ENCODE measurements at places on chromosomes 4 and X.

DNA sequence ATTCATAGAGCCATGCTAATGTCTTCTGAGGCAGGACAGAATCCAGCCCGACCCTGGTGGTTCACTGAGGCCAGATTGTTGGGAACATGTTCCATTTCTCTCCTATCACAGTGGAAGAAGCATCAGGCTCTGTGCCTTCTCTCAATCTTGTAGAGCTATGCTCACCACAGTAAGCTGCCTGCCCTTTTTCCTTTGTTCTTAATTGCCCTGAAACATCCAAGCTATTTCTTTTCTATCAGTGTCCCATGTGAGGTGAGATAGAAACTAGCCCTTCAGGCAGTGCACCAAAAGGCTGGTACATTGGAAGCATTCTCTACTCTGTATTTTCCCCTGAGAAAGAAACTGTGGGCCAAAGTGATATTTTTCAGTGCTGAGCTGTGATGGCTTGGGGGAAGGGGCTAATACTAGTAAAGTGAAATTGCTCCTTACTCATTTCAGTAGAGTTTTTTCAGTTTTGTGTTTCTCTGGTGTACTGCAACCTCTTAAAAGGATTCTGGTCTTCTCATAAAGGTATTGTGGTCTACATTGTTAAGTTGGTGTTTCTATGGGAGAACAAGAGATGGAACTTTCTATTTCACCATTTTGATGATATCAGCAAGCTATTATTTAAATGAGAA lies 611.2 kb downstream of the RPA4 start:
- no peak for DNase-seq

DNA sequence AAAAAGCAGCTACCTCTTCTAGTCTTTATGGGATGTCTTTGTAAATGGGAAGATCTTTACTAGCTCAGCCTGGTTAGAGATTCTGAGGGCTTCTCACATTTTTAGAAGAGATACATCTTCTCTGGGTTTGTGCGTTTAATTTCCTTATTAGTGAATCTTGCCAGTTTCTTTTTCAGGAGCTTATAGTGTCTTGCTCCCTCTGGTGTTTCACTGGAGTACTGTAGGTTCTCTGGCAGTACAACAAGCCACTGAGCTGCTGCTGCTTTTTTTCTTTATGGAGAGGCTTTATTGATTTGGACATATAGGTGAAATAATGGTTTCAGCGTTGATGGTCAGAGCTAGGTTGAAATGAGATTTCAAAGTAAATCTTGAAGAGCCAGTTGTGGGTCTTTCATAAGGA lies 82.9 kb downstream of the LAS1L start:
- DNase-seq, result peak; percentile 27

DNA sequence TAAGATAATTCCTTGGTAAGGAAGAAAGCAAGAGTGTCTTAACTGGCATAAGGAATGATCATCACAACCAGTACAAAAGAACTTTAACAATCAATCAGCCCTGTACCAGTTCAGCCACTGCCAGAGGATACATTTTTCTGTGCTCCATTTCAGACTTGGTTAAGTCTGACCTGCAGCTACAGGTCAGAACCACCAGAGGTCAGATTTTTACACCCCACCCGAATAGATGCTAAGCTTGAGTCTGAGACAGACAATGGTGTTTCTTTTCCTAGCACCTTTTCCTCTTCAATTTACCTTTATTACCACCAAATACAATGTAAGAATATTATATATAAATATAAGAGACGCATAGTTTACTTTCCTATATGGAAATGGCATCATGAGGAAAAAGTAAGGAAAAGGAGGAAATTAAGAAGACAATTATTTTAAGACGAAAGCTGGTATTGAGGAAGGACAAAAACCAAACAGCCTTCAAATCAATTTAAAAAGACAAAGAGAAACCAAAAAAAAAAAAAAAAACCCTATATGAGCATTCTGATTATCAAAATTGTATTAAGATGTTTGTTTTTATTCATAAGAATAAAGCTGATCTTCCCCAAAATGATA lies 215.3 kb upstream of the TTC29 start:
- peak; percentile 42 for DNase-seq

GRCh38 chr4:112057470-112057869 lies 87.8 kb upstream of the FAM241A start:
- DNase-seq, result no peak

GRCh38 chr4:147960971-147961370 lies 229.1 kb downstream of the ARHGAP10 start:
- DNase-seq, result no peak

- no peak for DNase-seq
These were observed 60.0 kb upstream of the HELT start for GRCh38 chr4:184958127-184958922.

GRCh38 chrX:110722135-110722534 lies 73.5 kb downstream of the CHRDL1 start:
- DNase-seq, result no peak

DNA sequence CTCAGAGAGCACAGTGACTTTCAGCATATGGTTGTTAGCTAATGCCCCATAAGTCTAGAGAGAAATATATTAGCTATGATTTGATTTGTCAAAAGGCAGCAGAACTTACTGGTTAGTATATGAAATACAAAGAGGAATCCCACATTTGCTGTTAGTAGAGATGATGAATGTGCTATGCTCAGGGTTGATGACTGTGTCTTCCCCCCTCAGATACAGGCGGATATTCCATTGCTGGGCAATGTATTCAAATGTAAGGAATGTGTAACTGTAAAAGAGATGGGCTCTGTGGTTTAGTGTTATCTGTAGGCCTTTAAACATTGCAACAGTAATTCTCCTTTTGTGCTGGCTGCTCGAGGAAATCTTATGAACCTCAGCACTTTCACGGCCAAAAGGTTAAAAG lies 528.9 kb upstream of the ARX start:
- DNase-seq, result no peak

- no peak for DNase-seq
These were observed 52.7 kb downstream of the ADGRA3 start for GRCh38 chr4:22463179-22463578.

DNA sequence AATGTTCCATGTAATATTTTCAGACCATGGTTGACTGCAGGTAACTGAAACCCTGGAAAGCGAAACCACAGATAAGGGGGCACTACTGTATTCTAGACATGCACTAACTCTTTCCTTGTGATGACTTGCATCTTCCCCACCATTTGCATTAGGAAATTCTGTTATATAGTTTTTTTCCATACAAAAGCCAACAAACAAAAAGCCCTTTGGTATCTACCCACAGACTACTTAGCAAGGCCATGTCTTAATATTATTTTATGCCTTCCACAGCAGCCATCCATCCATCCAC lies 23.5 kb downstream of the OCIAD1 start:
- DNase-seq, result no peak

GRCh38 chrX:9429767-9430166 lies 35.1 kb upstream of the TBL1X start:
- no peak for DNase-seq

DNA sequence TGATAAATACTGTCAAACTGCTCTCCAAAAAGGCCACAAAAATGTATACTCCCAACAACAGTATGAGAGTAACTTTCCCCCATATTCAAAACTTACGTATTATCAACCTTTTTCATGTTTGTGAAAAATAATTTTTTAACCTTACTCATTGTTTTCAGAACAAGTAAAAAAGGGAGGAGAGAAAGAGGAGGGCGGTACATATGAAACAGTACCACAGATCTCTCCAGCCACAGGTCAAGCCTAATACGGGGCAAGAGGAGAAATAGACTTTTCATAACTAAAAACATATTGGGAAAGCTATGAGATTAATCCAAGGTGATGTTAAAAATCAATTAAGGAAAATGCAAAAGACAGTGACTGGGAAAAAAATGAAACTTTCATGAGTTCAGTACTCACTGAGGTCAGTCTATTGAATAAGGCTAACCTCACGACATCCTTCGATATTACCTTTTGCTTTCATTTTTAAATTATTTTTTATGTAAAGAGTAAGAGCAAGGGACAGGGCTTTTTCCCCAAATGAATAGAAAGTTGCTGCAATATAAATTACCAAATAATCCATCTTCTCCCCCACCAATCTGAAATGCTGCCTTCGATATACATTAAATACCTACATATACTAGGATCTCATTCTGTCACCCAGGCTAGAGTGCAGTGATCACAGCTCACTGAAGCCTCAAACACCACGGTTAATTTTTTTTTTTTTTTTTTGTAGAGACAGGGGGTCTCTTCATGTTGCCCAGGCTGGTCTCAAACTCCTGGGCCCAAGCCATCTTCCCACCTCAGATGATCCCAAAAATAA lies 25.3 kb downstream of the FBXW7 start:
- DNase-seq, result no peak

DNA sequence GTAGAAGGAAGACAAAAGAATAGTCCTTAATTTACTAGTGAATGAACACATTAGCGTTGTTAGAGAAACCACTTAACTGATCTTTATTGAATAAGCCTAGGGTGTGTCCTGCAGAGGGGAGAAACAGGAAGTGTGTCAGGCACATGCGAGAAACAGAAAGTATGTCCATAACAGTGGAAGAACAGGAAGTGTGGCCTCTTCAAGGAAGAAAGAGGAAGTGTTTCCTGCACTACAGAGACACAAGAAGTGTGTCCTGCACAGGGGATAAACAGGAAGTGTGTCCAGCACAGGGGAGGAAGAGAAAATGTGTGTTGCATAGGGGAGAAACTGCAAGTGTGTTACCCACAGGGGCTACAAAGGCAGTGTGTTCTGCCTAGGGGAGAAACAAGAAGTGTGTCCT lies 539.6 kb upstream of the PRKX start:
- no peak for DNase-seq

DNA sequence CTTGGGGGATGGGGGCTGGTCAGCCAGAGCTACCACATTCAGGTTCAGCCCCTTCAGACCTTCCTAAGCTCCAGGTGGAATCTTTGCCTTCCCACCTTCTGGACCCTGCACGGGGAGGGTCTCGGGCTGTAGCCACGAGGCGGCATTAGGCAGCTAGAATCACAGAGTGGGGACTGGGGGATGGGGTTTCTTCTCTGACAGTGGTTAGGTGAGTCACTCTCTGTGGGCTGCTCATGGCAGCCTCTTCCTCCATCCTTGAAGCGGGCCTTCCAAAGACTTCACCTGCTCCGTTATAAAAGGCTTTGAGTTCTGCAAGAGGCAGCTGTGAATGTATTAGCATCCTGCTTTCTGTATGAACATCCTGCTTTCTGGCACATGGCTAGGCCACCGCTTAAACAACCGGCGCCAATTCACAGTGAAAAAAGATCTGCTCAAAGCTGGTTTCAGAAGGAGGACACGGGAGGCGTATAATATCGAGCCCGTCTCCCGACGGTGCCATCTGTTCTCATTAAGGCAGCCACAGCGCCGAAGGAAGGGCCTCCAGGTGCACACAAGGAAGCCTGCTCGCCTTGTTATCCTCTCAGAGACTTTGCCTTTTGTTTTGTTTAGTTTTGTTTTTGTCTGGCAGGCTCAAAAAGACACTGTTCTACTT lies 74.3 kb upstream of the IGFBP7 start:
- DNase-seq, result no peak

DNA sequence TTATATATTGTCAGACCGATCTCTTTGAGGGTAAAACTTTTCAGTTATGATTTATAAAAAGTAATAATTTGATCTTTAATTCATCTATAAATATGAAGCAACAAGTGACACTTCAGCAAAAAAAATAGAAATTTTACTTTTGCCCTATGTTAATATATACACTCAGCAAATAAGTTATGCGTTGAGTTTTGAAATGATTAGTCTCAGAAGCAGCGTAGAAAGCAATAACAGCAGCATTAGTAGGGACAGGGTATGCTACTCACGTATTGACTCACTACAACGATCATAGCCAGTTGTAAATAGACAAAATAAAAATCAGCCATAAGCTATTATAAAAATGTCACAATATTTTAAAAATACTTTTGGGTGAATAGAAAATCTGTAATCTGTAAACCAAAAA lies 1229.2 kb downstream of the ADGRL3 start:
- DNase-seq, result no peak

GRCh38 chr4:170229006-170229405 lies 139.2 kb upstream of the AADAT start:
- no peak for DNase-seq

DNA sequence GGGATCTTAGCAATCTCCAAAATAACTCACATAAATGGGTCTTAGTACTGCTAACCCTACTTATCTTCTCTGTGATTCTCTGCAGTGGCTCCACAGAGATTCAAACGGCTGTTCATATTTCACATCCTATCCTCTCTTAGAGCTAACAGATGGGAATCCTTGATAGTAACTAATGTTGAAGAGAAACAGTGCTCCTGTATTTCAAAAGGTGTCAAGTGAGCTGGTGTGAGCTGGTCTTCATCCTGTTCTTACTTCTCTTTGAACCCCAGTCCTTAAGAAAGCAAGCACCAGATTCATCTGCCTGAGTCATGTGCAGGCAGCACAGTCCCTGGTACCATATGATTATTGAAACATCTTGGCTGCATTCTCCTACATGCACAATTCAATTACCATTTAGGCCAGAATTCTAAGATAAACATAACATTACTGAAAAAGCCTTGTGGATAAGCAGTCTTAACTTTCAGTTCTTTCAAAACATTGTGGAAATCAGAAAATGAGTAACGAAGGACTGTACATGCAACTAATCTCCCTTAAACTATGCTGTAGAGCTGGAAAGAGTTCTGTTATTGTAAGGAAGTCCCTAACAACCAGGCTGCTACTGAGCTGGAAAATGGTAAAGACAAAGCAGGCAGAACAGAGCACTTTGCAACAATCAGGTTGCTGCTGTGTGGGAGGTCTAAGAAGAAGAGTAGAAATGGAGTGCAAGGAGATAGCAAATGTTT lies 153.1 kb downstream of the NPNT start:
- no peak for DNase-seq

- DNase-seq, result peak; percentile 42
These were observed 17.1 kb upstream of the PAGE2B start for GRCh38 chrX:55057675-55058249.

DNA sequence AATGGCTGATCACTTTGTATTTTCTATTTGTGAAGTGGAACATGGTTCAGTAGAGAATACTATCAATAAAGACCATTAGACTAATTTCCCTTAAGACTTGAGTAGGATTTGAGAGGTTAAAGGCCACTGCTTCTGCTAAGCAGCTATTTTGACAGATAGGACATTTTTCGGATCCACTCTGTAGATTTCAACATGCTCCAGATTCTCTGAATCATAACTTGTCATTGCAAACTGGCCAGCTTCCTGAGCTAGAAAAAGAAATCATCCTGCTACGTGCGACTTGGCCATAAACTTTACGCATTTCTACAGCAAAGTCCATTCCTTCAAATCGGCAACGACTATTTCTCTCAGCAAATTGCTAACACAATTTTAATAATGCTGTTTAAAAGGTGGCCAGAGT lies 55.2 kb downstream of the MGST2 start:
- no peak for DNase-seq

Measured in RPMI7951 (cell line).